ENCODE measurements at places on chromosomes 4 and X. TPM values are rescaled to one million over a fixed set of nuclear protein-coding genes. Genes with fewer than 3 reads are reported as not detected.

The GPR143 gene
- total RNA-seq, result not detected

The TLR8 gene
- total RNA-seq, result not detected

The MAOB gene
- not detected for total RNA-seq

The GLUD2 gene
- 0.07 TPM for total RNA-seq

- DNase-seq, result no peak
Observed at GRCh38 chrX:53456254-53456653, 22.1 kb upstream of the HSD17B10 start.

DNA sequence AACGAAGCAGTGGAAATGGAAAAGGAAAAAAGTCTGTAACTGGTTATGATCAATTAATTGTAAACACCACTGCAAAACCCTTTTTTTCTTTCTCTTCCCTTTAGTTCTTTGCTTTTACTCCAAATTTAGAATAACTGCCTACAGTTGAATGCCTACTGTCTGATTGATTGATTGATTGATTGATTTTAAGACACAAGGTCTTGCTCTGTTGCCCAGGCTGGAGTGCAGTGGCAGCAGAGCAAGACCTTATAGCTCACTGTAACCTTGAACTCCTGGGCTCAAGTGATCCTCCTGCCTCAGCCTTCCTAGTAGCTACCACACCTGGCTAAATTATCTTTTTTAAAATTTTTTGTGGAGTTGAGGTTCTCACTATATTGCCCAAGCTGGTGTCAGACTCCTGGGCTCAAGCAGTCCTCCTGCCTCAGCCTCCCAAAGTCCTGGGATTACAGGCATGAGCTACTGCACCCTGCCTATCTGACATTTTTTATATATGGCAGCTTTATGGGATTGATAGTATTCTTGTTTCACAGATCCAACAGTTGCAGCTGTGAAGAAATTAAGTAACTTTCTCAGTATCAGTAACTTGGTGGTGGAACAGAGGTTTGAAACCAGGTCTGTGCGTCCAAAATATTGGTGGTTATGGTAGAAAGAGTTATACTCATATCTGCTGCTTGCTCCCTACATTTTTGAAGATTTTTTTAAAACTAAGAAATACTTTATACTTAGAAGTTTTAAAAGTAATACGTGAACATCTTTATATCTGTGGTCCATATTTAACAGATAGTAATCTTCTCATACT, 12.4 kb downstream of the UBE2K start:
- DNase-seq, result no peak

GRCh38 chr4:20137176-20137575, 114.5 kb upstream of the SLIT2 start:
- DNase-seq, result no peak

GRCh38 chr4:71307729-71308128, 31.1 kb upstream of the SLC4A4 start:
- no peak for DNase-seq

GRCh38 chr4:100898844-100899243, 381.0 kb upstream of the EMCN start:
- DNase-seq, result no peak

DNA sequence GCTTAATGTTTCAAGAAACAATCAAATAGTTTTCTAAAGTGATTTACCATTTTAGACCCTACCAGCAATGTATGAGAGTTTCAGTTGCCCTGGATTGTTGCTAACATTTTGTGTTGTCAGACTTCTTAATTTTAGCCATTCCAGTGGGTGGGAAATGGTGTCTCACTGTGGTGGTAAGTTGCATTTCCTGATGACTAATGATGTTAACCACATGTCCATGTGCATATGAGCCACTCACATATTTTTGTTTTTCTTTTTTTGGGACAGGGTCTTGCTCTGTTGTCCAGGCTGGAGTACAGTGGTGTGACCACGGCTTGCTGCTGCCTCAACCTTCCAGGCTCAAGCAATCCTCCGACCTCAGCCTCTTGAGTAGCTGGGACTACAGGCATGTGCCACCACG, 48.3 kb downstream of the MED28 start:
- no peak for DNase-seq

DNA sequence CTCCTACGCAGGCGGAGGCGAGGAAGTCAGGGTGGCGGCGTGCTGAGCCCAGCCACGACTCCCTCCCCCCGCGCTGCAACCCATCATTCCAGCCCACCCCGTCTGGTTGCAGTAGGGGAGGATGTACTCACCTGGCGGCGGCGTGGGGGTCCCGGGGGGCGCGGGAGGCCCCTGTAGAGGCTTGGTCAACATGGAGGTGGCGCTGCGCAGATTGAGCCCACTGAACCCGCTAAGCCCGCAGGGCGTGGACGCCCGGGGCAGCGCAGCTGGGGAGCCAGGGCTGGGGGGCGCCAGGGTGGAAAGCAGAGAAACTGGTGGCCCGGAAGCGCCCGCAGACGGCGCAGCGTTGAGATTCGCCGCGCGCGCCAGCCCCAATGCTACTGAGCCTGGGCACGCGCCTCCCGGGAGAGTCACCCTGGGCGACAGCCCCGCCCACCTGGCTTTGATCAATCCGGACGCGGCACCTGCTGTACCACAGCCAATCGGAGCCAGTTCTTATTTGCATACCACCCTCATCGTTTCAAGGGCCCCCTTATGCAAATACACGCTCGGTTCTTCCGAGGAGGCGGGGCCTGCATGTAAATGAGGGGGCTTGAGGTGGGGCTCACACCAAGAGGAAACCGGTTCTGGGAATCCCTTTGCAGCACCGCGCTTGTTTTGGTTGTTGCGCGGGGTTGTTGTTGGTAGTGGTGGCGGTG, at the start of gene PIM2:
PIM2 (minus strand) TSS at position 382 of the 698 bp plus-strand sequence; CDS start at position 192, 190 bp downstream.
- peak; percentile 95 for DNase-seq

DNA sequence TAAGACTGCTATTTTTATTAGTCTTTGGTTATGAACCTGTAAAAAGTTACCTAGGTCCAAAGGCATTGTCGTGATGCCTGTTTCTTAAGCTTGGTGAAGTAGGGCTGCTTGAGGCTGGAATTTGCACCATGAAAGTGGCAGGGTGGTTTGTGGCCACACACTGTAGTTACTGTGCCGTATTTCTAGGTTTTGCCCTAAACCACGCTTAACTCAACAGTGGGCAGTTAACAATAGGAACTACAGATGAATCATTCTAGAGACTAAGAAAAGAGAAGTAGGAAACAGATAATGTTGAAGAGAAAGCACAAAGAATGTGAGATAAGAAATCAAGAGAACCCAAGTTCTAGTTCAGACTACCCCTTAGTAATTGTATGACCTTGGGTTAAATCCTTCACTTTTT, 11.5 kb downstream of the ETNPPL start:
- DNase-seq, result no peak

DNA sequence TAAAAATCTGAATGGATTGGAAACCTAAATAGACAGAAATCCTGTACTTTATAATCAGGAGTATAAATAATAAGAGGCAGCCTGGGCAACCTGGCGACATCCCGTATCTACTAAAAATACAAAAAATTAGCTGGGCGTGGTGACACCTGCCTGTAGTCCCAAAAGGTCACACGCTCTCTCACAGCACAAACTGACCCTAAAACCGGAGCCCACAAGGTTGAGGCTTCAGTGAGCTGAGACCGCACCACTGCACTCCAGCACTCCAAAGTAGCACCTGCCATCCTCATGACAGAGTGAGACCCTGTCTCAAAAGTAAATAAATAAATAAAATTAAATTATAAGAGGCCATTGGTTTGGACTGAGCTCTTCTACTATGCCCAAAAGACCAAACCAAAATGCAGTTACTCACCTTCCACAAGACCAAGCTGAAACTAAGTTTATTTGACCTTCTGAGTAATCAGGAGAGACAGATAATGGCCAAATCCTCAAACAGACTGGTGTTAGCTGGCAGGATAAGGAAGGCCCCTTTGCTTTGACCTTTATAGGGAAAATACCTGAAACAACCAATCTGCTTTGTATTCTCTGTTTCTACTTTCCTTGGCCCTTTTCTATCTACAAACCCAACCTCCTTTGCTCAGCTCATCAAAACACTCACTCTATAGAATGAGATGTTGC, 3.2 kb upstream of the GRSF1 start:
- no peak for DNase-seq

GRCh38 chr4:102625232-102625930, 124.2 kb downstream of the NFKB1 start:
- DNase-seq, result peak; percentile 62

All from Karpas-422 (cell line).